ENCODE measurements at places on chromosomes 2 and 18.

DNA sequence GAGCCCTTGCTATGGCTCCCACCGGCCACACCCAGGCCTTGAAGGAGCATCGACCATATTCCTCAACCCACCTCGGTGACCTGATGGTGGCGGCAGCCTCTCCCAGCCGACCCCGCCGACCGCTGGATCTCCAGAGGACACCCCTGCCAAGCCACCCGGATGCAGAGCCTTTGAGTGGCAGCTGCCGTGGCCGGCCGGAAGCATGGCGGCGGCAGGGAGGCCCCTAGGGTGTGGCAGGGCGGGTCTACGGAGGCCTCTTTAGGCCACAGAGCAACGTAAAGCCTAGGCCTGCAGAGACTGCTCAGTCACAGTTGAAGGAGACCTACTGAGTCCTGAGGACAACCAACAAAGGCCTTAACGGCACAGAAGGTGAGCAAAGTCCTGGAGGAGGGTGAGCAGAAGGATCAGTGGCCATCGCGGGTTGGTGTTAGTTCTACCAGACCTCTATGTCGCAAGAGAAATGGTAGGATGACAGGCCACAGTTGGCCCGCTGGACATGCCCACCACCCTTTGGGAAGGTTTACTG is 50.4 kb upstream of the TMEM247 start:
- no peak for DNase-seq

GRCh38 chr2:238910751-238911351 is 63.0 kb downstream of the TWIST2 start:
- DNase-seq = no peak

GRCh38 chr2:99648178-99648844 is 158.5 kb upstream of the REV1 start:
- no peak for DNase-seq

DNA sequence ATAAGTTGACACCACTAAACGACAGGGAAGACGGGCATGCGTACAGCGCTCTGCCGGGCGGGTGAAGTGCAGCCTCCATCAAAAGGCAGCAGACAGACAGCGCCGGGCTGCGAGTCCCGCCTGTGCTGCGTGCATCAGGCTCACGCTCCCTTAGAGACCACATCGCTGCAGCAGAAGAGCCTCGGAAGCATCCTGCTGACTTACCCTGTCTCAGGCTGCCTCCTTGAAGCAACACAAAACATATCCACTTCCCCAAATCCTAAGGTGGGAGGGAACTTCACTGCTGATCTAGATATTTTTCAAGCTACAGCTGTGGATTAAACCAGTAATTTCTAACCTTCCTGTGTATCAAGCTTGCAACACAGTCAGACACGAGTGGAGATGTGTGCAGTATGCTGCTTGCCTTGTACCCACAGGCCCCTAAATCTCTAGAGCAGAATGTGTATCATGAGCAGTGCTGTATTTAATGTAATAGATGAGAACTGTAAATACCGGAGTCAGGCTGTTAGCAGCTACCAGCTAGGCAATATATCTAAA is 6.4 kb downstream of the MYT1L start:
- DNase-seq = no peak

- DNase-seq = no peak
Observed at GRCh38 chr2:23380562-23381065, 4.4 kb upstream of the KLHL29 start.

DNA sequence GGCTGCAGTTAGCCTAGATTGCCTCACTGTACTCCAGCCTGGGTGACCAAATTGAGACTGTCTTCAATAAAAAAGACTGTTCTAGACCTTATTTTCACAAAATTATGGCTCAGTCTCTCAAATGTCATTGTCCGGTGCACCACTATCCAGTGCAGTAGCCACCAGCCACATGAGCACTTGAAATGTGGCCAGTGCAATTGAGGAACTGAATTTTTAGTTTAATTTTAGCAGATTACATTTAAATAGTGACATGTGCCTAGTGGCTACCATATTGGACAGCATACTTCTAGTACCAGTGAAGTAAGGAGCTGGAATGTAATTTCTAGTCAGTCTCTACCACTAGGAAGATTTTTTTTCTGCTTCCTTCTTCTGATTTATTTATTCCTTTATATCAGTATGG is 39.4 kb downstream of the KCMF1 start:
- no peak for DNase-seq

DNA sequence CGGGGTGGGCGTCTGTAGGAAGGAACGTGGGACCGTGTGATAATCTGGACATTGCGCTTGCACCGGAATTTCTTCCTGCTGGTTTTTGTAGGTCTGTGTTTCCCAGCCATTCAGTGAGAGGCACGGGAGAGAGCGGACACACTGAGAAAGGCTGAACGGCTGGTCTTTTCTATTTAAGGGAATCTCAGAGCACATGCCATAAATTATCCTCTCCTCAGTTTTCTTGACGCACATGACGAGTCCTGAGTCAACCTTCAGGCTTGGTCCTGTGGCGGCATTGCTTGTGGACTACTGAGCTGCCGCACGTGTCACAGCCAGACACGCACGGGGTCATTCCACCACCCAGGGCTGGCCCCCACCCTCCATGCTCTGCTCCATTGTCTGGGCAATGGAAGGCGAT is 519.3 kb upstream of the ID2 start:
- no peak for DNase-seq

DNA sequence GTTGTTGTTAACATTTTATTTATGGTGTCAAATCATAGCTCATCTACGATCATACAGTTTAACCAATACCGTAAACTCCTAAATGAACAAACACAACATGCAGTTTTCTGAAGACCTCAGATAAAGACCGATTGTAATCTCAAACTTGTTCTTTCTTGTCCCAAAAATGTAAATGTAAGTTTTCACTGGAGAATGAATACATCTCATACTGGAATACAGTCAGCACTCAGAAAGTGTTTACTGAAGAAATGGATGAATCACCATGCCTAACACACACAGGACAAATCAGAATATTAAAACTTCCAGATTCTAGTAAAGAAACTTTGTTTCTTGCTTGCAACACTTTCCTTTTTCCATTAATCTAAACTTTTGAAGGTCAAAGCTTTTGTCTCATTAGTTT is 380.5 kb downstream of the DLGAP1 start:
- DNase-seq = no peak

DNA sequence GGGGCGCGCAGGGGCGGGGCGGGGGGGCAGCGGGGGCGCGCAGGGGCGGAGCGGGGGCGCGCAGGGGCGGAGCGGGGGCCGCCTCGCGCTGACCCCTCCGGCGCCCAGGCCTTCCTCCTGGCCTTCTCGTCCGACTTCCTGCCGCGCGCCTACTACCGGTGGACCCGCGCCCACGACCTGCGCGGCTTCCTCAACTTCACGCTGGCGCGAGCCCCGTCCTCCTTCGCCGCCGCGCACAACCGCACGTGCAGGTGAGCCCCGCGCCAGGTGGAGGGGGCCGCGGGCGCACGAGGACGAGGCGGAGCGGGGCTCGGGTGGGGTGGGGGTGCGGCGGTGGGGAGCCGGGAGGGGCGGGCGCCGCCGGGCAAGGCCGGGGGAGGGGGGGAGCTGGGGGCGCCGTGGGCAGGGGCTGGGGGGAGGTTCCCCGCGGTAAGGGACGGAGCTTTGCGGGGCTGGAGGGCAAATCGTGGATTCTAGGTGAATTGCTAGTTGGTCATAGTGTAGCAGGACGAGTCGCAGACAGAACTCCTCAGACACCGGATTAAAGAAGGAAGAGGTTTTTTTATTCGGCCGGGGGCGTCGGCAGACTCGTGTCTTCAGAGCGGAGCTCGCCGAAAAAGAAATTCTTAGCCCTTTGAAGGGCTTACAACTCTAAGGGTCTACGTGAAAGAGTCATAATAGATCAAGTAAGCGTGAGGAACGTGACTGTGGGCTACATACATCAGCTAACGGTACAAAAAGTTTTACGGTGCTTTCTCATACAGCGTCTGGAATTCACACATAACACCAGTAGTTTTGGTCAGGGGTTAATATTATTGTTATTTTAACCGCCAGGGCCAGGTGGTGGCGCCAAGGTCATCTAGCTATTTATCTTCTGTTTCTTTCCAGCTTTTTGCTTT is 29.9 kb downstream of the ANO7 start:
- peak; percentile 14 for DNase-seq

DNA sequence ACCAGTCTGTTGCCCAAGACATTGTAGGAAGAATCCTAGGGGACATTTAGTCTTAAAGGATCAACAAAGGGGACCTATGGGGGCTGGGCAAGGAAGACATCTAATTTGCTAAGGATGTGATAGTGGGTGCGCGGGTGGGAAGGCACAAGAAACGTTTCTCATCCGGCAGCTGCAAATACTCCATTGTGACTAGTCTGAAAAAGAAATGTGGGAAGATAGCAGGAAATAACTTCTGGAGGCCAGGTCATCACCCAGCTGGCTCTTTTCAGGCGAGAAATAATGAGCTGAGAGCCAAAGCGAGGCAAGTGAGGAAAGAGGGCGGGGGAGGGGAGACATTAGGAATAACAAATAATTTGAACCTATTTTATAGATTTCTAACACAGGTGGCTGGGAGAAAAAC is 70.3 kb upstream of the NCK2 start:
- DNase-seq = no peak

DNA sequence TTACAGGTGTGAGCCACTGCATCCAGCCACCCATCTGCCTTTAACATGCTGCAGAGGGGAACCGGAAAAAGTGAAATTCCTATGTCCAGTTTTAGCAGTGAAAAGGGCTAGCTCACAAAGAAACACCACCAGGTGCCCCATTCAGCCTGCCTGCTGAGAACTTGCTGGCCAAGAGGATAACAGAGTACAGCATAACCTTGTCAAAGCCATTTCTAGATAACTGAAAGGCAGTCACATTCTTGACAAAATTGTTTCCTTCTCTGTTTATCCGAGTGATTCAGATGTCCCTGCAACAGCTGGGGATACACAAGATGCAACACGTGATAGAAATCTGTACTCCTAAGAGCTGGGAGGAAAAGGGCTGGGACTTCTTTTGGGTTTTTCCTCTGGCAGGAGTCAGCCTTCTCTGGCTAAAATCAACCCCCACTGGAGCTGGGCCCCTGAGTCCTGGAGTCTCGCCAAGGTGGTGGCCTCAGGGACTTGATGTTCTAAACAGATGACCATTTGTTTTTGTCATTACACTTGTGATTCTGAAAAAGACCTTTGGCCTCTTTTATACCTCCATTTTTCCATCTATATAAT is 505.4 kb downstream of the BCL11A start:
- DNase-seq = no peak

GRCh38 chr2:2229626-2230432 is 101.2 kb downstream of the MYT1L start:
- no peak for DNase-seq

GRCh38 chr2:197031803-197032202 is 105.3 kb upstream of the PGAP1 start:
- DNase-seq = no peak

- DNase-seq = no peak
Observed at GRCh38 chr2:5701266-5701665, 9.1 kb downstream of the SOX11 start.

DNA sequence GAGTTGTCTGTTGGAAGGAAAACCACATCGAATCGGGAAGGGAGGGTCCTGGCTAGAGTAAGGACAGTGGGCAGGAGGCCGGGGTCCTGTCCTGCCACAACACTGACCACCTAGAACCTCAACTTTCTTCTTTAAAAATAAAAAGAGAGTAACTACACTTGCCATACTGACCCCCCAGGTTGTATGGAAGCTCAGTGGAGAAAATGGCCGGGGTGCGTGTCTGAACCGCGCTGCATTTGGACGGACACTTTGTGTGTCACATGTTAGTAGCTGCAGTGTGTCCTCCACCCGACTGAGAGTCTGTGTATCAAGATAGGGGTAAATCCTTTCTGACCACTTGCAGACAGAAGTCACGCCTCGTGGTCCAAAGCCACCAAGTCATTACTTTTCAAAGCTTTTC is 87.0 kb downstream of the GBX2 start:
- DNase-seq = no peak

GRCh38 chr2:151795646-151796240 is 32.5 kb downstream of the ARL5A start:
- no peak for DNase-seq

GRCh38 chr2:231928481-231928880 is 2.3 kb upstream of the NPPC start:
- no peak for DNase-seq
